Effector CD4-positive, alpha-beta T cell (primary cell): ENCODE measurements at places on chromosomes 16 and 17.
A peak's percentile ranks its signal among the peaks of the same experiment; 100 is the strongest.

DNA sequence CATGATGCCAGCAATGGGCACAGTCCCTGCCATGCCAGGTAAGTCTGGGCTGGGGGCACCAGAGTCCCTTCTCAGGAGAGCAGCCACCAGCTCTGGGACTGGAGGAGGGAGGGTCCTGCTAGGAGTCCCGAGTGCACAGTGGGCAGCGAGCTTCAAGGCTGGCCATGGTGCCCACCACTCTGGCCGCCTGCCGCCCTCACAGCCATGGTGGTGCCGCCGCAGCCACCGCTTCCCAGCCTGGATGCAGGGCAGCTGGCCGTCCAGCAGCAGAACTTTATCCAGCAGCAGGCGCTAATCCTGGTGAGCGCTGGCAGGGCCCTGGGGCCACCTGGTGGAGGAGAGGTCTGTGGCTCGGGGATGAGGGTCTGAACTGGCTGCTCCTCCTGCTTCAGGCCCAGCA, 17.9 kb upstream of the SMIM5 start:
- DNase-seq, result no peak

- no peak for DNase-seq
Observed at GRCh38 chr16:27430923-27431484, 29.0 kb downstream of the IL21R start.

DNA sequence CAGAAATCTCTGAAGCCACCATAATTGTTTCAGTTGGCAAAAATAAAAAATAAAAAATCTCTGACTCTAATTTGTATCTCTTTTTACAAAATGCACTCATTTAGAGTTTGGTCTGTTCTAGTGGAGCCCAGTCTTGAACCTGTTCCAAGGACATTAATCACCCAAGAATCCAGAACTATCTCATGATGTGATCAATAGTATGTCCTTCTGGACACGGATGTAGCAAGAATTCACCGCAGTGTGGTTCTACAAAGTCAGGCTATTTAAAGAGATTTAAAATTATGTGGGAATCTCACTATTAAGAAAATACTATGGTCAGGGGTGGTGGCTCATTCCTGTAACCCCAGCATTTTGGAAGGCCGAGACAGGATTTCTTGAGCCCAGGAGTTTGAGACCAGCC, 21.8 kb upstream of the ANKFN1 start:
- DNase-seq, result no peak

DNA sequence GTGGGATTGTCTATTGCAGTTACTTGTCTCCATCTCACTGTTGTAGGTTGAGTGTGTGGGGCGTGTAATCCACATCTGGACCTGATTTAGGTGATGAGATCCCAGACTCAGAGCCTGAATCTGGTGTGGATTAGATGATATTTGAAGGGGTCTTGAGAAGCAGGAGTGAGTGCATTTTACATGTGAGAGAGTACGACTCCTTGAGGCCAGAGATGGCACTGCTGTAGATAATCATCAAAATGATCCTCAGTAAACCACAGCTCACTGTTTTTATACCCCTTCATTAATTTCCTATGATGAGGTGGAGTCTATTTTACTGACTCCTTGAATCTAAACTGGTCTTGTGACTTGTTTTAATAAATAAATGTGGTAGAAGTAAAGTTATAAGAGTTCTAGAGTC, 732.5 kb downstream of the KCNJ2 start:
- no peak for DNase-seq

GRCh38 chr16:27401768-27402568, at the start of gene IL21R:
TSS of gene IL21R (plus strand) at chr16:27402174. CDS start at chr16:27430072, 27,898 bp downstream.
- peak; percentile 83 for DNase-seq

DNA sequence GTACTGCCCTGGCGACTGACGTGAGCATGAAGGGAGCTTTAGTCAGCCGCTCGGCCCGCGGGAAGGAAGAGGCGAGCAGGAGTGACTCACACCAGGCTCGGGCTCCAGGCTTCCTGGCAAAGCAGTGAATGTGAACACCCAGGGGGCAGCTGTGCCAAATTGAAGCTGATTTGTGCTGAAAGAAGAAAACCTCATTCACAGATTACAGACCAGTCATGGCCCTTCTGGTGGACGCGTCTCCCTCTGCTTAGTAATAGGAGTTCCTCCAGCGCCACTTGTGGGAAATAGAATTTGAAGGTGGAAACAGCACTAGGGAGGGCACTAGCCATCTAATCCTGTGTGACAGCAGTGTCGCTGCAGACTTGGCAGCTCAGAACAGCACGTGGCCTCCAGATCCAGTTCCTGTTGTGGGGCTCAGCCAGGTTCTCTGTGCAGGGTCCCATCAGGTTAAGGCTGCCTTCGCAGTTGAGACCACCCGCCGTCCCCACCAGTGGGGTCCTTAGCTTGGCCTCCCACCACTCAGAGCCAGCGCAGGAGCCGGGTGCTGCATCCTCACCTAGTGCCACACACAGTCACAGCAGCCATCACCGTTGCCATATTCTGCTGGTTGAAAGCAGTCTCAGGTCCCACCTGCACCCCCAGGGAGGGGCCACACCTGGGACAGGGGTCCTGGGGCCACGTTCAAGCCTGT, 164.5 kb upstream of the CHMP6 start:
- DNase-seq, result no peak

DNA sequence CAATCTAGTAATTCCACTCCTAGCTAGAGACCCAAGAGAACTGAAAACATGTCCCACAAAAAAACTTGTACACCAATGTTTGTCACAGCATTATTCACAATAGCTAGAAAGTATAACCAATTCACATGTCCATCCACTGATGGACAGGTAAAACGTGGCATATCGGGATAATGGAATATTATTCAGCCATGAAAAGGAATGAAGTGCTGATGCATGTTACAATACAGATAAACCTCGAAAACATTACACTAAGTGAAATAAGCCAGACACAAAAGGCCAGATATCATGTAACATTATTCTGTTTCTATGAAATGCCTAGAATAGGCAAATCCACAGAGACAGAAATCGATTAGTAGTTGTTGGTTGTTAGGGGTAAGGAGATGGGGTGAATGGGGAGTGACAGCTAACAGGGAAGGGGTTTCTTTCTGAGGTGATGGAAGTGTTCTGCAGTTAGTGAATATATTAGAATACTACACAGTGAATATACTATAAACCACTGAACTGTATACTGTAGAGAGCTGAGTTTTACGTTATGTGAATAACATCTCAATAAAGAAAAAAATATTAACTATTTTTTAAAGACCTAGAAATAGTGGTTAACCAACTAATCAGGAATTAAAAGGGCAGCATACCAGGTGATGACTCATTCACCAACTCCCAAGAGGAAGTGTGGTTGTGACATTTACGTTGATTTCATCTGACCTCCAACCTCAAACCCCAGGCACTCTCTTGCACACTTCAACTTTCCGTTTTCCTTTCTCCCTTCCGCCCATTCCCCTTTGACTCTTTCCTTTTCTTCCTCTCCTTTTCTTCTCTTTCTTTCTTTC, 48.6 kb downstream of the GAS7 start:
- DNase-seq, result no peak

- no peak for DNase-seq
Observed at GRCh38 chr16:4233431-4233830, 8.4 kb downstream of the SRL start.

DNA sequence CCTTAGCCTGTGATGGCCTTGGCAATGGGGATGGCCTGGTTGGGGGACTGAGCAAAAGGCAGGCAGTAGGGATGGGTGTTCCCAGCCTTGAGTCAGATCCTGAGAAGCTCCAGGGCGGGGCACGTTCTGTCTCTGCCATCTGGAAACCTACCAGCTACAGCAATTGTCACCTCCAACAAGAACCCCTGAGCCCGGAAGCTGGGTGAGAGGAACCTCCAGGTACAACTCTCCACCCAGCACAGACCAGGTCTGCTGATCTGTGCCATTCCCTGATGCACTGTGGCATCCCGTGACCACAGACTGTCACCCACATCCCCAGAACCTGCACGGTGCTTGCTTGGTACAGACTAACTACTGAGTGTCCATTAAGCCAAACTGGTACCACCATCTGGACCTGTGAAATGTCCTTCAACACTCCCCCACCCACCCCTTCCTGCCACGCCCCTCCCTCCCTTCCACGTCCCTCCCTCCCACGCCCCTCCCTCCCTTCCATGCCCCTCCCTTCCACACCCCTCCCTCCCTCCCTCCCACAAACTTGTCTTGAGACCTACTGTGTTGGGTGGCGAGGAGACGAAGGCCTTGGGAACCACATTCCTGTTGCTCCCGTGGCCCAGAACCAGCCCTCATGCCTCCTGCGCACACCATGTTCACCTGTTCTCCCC, 16.6 kb downstream of the MYO15B start:
- no peak for DNase-seq

DNA sequence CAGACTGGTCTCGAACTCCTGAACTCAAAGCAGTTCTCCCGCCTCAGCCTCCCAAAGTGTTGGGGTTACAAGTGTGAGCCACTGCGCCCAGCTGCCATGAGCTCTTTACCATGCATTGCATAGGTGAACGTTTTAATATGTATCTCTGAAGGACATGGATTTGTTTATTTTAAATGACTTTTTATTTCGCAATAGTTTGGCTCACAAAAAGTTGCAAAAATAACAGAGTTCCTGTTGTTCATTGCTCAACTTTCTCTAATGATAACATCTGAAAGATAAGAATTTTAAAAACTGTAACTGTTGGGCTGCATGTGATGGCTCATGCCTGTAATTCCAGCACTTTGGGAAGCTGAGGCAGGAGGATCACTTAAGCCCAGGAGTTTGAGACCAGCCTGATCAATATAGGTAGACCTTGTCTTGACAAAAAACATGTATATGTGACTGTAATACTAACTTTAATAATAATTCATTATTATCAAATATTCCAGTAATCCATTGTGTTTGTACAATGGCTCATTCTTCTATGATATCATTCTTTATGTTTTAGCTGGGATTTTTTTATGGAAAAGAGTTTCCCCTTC, 80.1 kb downstream of the ABCC1 start:
- no peak for DNase-seq

DNA sequence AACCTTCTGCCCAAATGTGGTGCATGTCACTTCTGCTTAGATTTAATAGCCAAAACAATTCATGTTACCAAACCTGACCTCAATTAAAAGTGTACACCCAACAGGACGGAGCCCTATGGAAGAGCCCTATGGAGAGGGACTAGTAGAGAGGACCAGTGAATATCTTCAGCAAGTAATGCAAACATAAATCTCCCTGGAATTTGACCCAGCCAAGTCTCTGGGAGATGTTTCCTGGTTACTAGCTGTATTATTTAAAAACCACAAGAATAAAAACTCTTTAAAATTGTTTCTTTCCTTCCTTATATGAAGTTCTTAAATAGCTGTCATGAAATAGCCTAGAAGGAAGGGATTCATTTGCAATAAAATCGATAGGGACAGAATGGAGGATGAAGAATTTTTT, 255.8 kb downstream of the CDH11 start:
- no peak for DNase-seq

- no peak for DNase-seq
Observed at GRCh38 chr17:27446569-27447301, 9.5 kb upstream of the KSR1 start.

DNA sequence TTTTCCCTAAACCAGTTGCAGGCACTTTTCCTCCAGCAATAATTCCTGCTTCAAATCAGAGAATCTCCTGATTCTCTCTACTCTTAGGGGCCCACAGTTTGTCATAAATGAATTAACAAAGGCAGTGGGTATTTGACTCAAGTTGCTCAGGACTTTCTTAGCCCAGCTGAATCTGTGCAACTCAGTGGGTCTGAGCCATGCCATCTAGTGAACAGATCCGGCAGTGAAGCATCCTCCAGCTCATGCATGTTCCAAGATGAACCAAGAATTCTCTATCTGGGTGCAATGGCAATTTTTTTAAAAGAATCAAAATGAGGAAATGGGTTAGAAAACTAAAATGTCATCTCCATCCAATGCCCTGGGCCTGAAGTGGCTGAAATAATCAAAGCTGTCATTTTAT, 575.2 kb upstream of the CDH11 start:
- DNase-seq, result no peak

DNA sequence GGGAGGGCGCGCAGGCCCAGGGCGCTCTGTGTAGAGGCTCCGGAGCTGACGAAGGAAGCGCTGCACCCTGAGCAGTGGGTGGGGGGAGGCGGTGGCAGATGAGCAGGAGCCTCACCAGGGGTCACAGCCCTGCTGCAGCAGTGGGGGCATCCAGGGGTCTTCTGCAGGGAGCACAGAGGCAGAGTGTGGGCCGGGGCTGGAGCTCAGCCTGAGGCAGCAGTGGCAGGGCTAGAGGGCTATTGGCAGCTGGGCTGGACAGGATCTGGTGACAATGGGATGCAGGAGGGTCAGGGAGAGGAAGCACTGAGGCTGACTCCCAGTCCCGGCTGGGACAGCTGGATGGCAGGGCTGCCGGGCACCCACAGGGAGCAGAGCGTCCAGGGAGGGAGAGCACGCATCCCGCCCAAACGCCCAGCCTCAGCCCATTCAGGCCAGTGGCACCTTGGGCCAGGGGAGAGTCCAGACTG, 21.0 kb downstream of the KDM8 start:
- DNase-seq, result no peak

DNA sequence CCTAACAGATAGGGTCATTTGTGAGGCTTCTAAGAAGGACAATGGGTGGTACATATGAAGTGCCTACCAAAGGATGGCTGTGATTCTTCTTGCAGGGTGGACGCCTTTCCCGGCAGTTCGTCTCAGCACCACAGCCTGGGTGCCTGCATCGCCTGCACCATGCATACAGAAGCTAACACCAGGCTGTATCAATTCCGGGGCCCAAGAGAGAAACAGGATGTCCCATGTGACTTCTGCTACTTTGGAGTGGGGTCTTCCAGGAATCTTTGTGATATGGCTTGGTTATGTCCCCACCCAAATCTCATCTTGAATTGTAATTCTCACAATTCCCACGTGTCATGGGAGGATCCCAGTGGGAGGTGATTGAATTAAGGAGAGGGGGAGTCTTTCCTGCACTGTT, 251.6 kb upstream of the TNRC6C start:
- DNase-seq, result no peak

DNA sequence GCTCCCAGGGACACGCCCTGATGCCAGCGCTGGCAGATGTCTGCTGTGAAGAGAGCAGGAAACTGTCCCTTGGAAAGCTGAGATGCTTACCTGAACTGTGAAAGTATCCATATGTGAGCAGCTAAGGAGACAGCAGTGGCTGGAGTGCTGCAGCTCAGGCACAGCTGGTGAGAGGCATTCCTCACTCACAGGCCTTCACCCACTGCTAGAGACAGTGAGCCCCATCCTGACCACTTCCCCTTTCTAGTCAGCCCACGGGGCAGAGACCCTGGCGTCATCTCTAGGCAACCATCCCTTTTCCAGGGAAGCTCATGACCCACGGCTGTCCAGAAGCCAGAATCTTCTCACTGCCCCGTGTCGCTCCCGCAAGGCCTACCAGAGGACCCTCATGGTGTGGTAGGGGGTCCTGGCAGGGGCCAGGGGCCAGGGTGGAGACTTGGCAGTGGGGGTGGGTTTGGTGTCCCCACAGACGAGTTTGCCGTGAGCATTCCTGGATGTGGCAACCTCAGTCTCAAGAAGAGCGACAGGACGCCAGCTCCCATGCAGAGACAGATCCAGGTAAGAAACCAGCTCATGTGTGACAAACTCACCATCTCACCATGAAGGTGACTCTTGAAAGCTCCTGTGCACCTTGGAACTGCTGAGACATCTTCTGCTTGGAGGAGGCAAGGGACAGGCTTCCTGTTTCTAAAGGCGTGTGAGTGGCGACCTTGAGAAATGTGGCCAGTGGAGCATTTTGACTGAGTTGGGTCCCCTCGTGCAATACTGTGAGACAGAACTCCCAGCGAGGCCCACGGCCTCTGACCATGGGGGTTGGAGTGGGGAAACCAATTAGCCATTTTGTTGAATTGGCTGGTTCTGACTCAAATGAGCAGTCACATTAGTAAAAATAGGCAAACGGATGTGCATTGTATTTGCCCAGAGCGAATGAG, at the start of gene SCIMP:
Gene SCIMP, minus strand, starts transcription at position 216 of the 932 bp plus-strand sequence. Its CDS starts 105 bp downstream, at position 111.
- DNase-seq, result no peak
